ENCODE measurements at places on chromosomes 2 and 18.

GRCh38 chr2:171608168-171608567 is 79.1 kb upstream of the DYNC1I2 start:
- no peak for DNase-seq

GRCh38 chr2:237731663-237732062 is 66.9 kb upstream of the RBM44 start:
- DNase-seq: peak; percentile 28

GRCh38 chr2:181527058-181527457 is 69.9 kb downstream of the ITGA4 start:
- no peak for DNase-seq

GRCh38 chr2:180202467-180202951 is 195.4 kb upstream of the CWC22 start:
- no peak for DNase-seq

DNA sequence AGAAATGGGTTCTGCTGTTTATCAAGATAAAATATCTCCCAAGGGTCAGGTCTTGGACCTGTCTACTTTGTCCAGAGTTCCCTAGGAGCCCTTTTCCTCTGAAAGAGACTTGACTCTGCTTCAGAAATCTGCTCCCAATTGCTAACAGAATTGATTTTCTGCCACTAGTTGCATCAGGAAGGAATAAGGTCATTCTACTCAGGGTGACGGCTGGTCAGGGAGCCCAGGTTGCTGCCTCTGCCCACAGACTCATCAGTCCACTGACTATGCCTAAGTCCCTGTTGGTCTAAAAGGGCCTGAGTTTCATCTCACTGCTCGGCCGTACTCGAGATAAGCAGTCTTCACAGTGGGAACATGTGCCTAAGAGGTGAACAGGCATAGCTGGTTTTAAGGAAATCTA is 61.2 kb downstream of the EVA1A start:
- no peak for DNase-seq

- no peak for DNase-seq
Measured at GRCh38 chr2:67871686-67872412, 191.0 kb downstream of the C1D start.

GRCh38 chr2:236527159-236527630 is 42.4 kb upstream of the ACKR3 start:
- no peak for DNase-seq

GRCh38 chr2:229849073-229849472 is 72.7 kb downstream of the TRIP12 start:
- no peak for DNase-seq

GRCh38 chr2:239898292-239898925 is 126.7 kb downstream of the NDUFA10 start:
- DNase-seq: no peak

DNA sequence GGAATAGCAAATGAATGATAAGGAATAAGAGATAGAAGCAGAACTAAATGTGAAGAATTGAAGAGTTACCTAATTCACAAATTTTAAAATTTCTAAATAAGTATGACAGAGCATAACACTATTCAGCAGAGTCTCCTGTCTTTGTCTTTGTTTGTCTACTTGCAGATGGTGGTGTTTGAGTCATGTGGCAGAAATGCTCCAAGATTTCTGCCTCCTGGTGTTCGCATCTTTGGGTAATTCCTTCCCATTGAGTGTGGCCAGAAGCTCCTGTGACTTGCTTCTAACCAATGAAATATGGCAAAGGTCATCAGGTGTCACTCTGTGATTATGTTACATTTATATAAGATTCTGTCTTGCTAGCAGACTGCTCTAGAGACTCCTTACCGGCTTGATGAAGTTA is 45.6 kb upstream of the GALNT3 start:
- no peak for DNase-seq

DNA sequence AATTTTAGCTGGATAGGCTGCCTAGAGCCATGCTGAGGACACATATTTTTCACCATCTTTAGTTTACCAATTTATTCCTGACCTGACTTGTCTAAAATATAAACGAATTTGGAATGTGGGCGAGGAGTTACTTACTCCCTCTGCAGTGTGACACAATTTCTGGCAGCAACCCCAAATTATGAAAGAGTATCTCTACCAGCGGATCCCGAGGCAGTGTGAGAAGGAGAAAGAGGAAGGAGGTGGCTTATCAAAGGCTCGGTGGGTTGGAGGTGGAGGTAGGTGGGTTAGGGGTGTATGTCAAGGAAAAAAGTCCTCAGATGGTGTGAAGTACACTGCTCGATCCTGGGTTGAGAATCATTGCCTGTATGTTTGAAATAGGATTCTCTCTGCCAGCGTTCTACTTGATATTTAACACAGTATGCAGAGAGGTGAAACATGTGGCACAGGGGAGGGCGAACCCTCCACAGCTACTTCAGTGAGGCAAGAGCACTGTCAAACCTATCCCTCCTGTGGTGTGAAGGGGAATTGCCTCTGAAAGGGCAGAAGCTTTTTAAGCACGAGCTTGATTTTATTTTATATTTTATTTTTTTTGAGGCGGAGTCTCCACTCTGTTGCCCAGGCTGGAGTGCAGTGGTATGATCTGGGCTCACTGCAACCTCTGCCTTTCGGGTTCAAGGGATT is 76.0 kb downstream of the RFTN2 start:
- DNase-seq: peak; percentile 22

- no peak for DNase-seq
Measured at GRCh38 chr2:28233164-28233676, 159.4 kb upstream of the FOSL2 start.

DNA sequence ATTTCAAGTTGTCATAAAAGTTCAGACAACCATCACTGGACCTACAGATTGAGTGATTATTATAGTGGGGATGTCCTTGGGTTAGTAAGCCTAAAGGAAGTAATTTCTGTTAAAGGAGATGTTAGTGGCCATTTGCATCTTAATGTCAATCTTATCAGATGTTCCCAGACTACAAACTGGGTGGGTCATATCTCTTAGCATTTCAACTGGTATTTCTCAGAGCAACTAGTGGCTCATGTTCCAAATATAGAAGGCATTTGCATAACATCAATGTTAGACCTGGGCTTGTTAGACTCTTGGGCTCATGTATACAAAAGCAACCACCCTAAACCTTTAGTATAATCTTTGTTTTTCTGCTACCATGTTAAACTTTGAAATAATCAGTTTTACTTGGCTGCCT is 17.9 kb downstream of the PLEKHA3 start:
- DNase-seq: no peak

DNA sequence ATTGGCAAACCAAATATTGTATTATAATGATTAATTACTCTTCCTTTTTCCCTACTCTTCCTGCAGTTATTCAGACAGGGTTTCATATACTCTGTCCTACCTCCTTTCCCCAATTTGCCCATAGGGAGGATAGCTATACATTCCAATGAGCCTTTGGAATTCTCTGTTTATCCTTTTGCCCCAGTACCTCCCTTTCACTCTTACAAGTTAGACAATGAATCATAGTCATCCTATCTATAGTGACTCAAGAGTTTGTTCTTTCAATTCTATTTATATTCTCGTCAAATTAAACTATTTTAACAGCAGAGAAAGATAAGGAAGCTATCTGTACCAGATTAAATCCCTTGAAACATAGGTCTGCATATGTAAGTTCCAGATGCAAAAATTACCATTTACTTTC is 437.5 kb downstream of the NR4A2 start:
- no peak for DNase-seq

DNA sequence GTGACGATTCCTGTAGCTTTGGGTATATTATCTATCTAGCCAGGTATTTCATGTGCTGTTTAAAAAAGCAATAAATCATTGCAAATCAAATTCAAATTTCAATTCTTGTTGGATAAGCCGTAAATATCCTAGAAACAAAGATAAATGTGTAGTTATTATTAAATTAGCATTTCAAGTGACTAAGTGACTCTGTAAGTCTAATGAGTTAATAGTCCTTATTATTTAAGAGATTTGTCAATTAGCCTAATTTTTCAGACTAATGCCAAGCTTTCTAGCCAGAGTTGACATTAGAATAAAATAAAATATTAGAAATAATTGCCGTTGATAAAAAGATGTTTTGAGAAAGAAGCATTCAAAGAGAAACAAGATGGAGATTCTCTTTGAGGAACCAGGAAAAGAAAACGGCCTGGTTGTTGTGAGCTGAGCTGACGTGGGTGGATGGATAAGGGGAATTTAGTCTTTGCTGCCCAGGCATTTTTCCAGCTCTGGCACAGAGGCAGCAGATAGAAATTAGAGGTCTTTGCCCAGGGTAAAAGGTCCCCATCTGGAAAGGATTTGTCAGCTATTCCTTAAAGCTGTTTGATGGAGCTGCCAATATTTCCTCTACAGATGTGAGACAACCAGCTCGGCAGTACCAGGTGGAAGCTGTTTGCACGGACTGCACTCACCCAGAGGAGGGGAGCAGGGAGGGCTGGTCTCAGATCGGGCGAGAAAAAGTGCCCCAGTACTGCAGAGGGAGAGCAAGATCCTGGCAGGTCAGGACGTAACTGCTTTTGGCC is 117.3 kb upstream of the SEC11C start:
- DNase-seq: no peak

DNA sequence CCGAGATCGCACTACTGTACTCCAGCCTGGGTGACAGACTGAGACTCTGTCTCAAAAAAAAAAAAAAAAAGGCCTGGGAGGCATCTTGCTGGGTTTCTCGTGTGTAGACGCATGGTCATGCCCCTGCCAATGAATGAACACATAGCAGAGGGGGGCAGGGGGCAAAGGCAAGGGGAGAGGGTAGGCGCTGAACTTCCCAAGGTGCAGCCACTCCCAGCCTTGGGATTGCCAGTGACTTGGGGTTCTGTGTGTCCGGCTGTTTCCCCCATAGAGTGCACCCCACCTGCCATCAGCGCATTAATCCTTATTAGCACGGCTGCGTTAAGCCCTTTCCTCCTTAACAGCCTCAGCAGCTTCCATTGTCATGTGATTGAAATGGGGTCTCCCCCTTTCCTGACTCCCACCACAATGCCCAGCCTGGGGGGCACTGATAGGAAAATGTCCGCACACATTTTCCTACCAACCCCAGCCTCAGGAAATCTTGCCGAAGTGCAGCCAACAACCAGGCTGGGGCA is 225.8 kb downstream of the CELF4 start:
- no peak for DNase-seq

DNA sequence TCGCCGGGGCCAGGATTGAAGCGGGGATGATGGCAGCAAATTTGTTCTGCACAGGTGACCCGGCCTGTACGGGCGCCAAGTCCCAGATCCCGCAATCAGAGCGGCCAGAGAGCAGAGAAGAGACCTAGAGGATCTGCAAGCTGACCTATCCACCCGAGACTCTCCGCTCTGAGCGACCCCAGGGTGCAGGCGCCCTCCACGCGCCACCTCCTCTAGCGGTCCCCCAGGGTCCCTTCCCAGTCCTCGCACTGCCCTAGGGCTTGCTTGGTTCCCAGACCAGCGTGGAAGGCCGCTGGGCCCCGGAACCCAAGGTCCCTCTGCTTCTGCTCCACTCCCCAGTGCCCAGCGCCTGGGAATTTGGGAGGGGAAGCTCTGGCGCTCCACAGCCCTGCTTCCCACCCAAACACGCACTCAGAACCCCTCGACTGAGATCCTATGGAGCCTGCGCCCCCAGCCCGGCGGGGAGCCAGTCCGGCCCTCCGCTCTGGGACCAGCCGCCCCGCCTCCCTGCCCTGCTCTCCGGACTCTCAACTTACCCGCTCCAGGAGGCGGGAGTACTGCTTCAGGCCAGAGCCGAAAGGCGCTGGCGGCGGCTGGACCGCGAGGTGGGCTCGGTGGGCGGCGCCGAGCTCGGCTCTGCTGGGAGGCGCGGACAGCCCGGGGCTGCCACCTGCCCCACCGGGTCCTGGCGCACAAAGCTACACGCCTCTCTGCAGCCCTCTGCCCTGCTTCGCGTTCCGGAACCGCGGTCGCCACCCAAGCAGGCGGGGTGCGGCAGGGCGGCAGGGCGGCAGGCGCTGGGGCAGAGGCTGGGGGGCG is 3.0 kb upstream of the SIX3 start:
- no peak for DNase-seq

DNA sequence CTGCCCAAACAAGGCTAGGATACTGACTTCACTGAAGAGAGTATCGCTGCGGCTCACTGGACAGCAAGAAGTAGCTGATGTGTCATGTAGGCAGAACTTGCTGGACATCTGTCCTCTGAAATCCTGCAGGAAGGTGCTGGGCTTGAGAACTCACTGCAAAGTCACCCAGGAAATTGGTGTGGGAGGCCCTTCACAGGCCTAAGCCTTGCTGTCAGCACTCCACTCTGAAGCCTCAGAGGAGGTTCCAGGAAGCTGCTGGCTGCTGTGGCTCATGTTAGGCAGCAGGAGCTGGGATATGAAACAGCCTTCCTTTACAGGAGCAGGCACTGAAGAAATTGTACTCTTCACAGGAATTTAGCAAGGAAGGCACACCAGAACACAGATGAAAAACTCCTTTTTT is 88.3 kb upstream of the CCDC68 start:
- no peak for DNase-seq

DNA sequence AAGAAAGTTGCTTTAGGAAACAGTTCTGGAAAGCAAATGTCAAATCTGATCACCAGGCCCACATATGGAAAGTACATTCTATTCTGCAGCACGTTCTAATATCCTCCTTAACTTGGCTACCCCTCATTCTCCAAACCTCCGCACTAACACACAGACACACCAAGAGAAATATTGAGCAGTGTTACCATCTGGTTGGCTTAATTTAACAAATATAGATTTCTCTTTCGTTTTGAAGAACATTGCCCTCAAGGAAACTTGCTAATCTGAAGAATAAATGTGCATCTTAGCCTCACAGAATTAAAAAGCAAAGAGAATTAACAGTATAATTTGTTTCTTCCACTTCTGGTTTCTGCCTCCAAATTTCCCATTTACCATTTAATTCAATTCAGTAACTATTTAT is 72.8 kb upstream of the TTC39C start:
- no peak for DNase-seq

DNA sequence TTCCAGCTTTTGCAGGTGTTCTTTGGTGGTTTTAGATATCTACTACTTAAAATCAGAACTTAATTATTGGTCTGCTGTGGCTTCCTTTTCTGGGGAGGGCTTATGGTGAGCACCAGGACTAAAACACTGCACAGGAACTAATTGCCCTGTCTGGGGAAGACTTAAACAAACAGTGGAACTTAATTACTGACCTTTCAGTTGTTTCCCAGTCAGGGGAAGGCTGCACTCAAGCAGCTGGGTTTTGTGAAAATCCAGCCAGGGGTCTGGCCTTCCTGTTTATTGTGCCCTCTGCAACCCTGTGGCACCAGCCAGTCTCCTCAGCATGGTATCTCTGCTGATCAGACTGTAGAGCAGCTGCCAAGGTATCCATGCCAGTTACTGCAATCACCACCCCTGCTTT is 398.2 kb downstream of the ADCYAP1 start:
- DNase-seq: no peak

GRCh38 chr2:204255526-204255925 is 289.7 kb upstream of the PARD3B start:
- no peak for DNase-seq

- no peak for DNase-seq
Measured at GRCh38 chr18:49072524-49072934, 121.8 kb upstream of the SMAD7 start.

Measured in CD4-positive, alpha-beta T cell treated with Interleukin-4 for 1 hour (primary cell).